Urothelium cell line (cell line): ENCODE measurements at places on chromosomes 11 and 22.
A peak's percentile ranks its signal among the peaks of the same experiment; 100 is the strongest.

- DNase-seq, result no peak
These were observed 79.0 kb upstream of the SHISAL1 start for GRCh38 chr22:44391481-44392445.

DNA sequence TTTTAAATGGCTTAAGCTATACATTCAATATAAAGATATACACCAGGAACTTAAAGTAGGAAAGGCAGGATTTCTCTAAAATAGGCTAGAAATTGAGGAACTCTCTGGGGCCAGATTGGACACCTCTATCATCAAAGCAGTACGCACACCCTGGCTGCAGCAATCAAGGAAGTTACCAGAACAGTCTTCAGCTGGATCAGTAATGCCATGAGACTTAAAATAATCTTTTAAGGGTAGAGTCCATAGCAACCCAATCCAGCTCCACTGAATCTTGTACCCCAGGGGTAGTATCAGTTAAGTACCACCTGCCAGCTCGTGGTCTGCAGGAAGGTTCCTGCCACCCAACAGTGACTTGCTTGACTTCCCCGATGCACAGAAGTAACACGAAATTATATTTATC lies 3.0 kb downstream of the RDX start:
- no peak for DNase-seq

DNA sequence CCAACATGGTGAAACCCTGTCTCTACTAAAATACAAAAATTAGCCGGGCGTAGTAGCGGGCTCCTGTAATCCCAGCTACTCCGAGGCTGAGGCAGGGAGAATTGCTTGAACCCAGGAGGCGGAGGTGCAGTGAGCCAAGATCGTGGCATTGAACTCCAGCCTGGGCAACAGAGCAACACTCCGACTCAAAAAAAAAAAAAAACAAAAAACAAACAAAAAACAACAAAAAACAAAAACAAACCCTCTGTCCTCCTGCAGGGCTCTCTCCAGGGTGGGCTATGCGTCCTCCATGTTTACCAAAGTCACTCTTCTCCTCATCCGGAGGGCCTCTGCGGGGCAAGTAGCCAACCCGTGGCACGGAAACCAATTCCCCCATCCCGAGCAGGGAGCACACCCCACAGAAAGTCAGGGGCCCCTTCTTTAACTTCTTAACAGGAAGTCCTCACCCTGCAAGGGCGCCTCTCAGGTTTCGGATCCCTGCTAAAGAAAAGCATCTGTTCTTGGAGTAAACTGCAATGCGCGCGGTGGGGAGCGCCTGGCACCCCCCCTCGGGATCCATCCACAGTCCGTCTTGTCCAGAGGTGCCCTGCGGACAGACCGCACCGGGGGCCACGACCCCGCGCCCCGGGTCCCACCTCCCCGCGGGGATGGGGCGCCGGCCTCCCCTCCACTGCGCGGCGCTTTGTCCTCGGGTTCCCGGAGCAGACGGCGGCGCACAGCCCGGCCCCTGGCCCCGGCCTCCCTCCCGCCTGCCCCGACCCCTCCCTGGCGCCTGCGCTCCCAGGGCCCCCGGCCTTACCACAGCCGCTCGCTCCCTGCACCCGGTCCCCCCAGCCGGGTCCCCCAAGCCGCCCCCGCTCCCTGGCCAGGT lies 712 bp downstream of the CERK start:
- peak; percentile 63 for DNase-seq

DNA sequence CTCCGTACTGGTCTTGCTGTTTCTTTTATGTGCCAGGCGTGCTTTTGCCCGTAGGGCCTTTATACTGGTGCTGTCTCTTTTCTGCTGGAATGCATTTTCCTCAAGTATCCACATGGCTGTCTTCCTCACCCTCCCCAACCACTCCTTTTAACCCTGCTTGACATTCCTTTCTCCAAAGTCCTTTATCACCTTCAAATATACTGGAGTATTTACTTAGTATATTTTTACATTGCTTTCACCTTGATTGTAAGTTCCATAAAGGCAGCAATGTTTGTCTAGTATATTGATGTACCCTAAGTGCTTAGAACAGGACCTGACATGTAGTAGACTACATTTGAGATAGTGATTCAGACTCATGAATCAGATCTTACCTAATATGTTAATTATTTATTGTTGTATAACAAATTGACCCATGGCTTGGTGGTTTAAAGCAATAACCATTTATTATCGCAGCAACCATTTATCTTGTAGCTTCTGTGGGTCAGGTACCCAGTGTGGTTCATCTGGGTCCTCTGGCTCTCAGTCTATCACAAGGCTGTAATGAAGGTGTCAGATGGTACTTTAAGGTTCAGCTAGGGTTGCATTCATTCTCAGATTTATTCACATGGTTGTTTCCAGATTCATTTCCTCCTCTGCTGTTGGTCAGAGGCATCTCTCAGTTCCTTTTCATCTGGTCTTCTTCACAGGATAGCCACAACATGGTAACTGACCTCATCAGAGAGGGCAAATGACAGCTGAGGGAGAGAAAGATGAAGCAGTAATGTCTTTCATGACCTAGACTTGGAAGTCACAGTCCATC lies 34.2 kb downstream of the DDX10 start:
- no peak for DNase-seq

- DNase-seq, result peak; percentile 66
These were observed 539 bp downstream of the EIF4ENIF1 start for GRCh38 chr22:31488988-31489617.

GRCh38 chr11:65448418-65449105 lies 26.0 kb downstream of the NEAT1 start:
- no peak for DNase-seq

- DNase-seq, result peak; percentile 55
These were observed 754 bp downstream of the NUP50 start for GRCh38 chr22:45164270-45165088.

GRCh38 chr11:114060392-114061047 lies 1.0 kb downstream of the ZBTB16 start:
- peak; percentile 47 for DNase-seq

GRCh38 chr22:38832005-38832978 lies 11.5 kb downstream of the NPTXR start:
- DNase-seq, result no peak

DNA sequence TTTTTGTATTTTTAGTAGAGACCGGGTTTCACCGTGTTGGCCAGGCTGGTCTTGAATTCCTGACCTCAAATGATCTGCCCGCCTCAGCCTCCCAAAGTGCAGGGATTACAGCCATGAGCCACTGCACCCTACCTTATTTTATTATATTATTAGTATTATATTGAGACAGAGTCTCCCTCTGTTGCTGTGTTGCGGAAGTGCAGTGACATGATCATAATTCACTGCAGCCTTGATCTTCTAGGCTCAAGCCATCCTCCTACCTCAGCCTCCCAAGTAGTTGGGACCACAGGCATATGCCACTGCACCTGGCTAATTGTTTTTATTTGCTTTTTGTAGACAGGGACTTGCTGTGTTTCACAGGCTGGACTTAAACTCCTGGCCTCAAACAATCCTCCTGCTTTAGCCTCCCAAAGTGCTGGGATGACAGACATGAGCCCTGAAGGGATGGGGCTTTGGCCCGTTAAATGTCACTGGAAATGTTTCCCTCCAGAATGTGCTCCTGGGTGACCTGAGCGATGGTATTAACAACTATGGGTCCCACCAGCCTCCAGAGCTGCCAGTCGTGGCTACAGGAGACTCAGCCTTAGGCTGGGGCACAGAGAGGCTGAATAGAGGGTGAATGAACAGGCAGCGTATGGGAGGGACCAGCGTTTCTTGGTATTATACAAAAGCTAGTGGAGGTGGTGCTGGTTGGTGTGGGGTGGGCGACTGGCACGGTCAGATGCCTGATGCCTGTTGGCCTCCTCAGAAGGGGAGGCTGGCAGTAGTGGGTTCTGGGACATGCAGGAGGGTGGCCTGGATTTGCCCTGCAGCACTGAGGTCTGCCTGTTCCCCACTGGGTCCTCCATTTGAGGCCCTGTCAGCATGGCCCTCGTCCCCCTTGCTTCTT lies 7.3 kb downstream of the TANGO2 start:
- DNase-seq, result no peak

DNA sequence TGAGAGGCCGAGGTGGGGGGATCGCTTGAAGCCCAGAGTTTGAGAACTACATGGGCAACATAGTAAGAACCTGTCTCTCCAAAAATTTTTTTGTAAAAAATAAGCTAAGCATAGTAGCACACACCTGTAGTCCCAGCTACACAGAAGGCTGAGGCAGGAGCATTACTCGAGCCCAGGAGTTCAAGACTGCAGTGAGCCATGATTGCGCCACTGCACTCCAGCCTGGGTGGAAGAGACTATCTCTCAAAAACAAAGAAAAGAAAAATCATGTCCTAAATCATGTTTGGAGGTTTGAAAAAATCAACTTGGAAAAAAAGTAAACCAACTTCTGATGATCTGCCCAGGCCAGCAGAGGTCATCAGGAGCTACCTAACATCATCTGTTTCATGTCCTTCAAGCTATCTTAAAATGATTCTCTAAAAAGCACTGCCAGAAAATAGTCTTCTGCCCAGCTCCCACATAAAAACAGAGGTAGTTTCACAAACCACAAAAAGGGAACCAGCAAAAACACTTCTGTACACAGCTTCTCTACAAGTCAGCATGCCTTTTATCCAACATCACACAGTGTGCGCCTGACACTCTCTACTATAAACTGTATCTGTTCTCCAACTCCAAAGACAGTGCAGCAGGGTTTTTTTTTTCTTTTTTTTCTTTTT lies 165.0 kb downstream of the SOX6 start:
- DNase-seq, result no peak

GRCh38 chr22:29813563-29813962 lies 24.5 kb downstream of the ASCC2 start:
- peak; percentile 62 for DNase-seq

DNA sequence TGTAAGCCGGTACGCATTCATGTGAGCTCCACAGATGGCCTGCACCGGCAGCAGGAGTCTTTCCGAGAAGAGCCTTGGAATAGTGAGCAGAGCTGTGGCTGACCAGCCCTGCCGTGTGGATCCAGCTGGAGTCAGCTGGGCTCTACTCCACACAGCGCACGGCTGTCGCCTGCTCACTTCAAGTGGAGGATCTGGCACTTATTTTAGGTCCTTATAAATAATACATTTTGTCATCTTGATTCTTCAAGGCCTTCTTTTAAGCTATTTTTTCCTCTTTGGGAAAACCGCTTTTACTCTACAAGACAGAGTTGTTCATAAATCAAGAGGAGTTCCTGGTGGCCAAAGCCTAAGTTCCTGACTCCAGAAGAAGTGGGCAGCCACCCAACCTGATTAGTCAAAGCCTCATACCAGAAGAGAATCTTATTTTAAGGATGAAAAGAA lies 93.8 kb downstream of the KCNC1 start:
- DNase-seq, result no peak

- DNase-seq, result no peak
These were observed 1.1 kb upstream of the FANCF start for GRCh38 chr11:22626573-22627239.

- no peak for DNase-seq
These were observed 24.0 kb downstream of the SWAP70 start for GRCh38 chr11:9687711-9688477.

- DNase-seq, result no peak
These were observed 388.3 kb downstream of the TENM4 start for GRCh38 chr11:79052544-79052943.

GRCh38 chr11:6695377-6695776 lies 12.2 kb upstream of the MRPL17 start:
- peak; percentile 37 for DNase-seq

DNA sequence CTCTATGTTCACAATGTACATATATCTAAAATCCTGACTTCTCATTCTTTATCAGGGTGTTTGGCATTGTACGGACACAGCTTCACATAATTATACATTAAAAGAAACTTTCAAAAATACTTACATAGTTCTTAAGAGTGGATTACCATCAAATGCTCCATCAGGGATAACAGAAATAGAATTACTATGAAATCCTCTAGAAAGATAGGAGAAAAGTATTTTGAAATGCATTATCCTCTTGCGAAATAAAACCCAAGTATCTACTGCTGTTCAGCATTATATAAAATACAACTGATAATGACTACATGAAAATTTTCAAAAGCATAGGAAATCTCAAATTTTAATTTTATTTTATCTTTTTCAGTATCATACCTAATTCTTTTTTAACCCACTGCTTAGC lies 17.8 kb upstream of the CCDC34 start:
- DNase-seq, result no peak

DNA sequence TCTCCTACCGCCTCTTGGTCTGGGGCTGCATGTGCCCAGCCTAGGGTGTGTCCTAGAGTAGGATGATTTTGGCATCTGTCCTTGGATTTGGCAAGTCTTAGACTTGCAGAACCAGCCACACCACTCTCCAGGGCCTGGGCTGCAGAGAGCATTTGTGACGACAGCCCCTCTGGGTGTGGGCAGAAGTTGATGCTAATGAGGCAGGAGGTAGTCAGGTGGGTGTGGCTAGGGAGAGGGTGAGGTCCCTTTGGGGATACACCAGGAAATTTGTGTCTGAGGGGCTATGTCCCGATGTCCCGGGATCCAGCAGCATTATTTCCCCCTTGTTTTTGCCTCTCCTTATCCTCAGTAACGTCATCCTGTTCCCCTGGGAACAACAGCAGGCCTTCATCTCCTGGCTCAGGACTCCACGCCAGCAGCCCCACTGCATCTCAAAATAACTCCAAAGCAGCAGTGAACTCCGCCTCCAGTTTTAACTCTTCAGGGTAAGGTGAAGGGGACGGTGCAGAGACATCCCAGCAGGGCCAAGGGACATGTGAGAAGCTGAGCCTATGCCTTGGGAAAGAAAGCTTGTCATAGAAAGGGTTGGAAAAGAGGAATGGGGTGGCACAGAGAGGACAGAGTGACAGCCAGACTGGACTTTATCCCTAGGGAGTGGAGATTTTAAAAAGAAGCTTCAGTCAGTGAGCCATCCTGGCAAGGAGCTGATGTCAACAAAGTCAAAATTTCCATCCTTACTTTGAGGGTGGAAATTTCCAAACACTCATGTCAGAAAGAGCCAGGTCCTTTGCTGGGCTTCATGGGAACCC lies 8.0 kb upstream of the TLCD5 start:
- no peak for DNase-seq

DNA sequence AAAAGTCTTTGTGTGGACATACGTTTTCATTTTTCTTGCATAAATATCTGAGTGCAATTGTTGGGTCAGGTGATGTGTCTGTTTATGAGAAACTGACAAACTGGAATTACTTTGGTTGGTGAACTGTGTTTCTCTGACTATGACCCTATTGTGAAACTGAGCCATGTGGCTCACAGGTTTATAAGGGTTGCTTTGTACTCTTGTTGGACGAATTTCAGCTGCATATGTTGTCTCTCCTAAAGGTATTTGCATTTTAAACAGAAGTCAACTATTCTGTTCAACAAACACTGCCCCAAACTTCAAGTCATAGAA lies 34.4 kb upstream of the RASD2 start:
- no peak for DNase-seq
